ENCODE measurements at places on chromosomes 5 and 9.
A peak's percentile ranks its signal among the peaks of the same experiment; 100 is the strongest.

- DNase-seq = no peak
These were observed 115.3 kb upstream of the CDKN2B start for GRCh38 chr9:22124263-22125011.

DNA sequence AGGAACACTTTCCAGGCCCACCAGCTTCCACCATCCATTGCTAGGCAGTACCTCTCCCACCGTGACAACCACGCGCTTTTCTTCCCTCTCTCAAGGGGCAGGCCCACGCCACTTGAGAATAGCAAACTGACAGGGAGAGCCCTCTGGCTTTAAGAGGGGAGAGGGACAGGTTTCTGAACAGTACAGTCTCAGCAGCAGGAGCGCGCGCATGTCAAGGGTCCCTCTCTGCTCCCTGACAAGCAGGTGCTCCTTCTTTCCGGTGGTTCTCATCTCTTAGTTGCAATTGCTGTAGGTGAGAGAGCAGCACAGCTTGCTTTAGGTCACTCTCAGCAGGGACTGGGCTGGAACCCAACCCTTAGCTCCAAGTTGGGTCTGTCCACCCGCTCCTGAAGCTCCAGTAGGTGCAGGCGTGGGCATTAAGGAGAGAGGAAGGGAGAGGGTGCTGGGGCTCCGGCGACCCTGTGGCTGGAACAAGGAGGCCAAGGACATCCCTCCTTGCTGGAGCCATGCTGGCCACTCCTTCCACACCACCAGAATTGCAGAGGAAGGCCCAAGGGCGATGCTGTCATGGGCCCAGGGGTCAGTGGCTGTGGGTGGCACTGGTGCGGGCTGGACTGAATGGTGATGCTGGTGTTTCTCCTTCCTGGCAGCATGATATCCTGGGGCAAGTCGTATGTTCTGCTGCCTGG, 9.0 kb upstream of the PHF2 start:
- peak; percentile 33 for DNase-seq

DNA sequence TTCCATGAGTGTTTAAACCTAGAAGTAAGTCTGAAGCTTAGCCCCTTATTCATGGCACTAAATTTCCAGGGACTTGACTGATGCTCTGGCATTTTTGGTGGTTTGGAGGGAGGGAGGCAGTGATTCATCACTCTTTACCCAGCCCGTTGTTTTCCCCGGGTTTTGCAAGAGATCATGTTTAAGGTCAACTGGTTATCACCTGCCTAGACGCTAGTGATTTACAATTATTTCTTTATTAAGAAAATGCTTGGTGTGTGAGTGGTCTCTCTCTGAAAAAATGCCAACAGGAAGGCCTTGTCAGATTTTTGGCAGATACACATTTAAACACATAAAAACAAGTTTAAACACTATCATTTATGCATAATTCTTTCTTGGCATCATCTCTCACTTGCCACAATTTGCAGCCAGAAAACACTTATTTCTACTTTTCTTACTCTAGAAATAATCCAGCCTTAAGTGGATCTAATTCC, 737.9 kb upstream of the ZNF608 start:
- DNase-seq = peak; percentile 59

GRCh38 chr5:141040093-141040770, 10.9 kb upstream of the PCDHB1 start:
- DNase-seq = peak; percentile 31

DNA sequence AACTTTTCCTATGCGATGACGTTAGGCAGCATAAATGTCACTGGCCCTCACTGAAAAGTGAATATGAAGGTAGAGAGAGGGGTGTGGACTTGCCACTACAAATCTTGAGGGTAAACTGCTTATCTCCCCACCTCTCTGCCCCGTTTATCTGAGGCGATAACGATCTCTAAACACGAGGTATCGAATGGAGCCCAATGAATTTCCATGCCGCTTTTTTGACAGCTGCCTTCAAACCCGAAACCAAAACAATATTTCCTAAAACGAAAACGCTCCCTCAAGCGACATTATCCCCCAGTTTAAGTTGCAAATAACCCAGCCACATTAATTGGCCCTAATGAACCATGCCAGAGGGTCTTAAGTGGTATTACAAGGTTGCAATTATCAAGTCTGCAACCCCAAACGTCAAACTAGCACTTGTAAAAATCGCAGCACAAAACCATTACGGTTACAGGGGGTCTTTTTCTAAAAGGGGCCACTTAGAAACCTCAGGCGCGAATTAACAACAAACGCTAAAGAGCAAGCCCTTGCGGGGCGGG, 1.4 kb downstream of the NR3C1 start:
- DNase-seq = peak; percentile 49

DNA sequence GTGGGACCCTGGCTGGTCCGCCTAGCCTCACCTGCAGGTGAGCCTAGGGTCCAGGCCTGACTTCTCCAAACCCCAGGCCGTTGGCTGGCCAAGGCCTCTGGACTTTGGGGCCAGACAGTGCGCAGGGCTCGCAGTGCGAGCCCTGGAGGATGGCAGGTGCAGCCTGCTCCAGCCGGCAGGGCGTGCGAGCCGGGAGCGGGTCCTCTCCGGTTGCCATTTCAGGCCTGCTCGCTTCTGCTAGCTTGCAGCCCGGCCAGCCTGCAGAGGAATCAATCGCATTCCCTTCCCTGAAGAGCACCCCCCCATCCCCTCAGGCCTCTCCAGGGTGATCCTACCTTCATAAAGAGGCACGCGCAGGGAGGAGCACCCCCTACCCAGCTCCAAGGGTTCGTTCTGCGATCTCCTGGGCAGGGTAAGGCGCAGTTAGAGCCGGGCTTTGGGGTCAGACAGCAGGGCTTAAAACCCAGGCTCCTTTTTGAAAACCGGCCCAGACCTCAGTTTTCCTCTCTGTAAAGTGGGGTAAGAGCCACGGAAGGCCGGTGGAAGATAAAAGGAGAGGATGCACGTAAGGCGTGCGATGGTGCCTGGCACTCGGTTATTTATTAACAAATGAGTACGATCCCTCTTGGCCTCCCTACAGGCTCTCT, 6.2 kb downstream of the BARHL1 start:
- no peak for DNase-seq

- DNase-seq = no peak
These were observed 63.9 kb downstream of the EPB41L4A start for GRCh38 chr5:112355058-112355685.

- no peak for DNase-seq
These were observed 6.2 kb downstream of the DCANP1 start for GRCh38 chr5:135440916-135441315.

GRCh38 chr9:121871431-121872025, 220.1 kb downstream of the DAB2IP start:
- DNase-seq = peak; percentile 85

DNA sequence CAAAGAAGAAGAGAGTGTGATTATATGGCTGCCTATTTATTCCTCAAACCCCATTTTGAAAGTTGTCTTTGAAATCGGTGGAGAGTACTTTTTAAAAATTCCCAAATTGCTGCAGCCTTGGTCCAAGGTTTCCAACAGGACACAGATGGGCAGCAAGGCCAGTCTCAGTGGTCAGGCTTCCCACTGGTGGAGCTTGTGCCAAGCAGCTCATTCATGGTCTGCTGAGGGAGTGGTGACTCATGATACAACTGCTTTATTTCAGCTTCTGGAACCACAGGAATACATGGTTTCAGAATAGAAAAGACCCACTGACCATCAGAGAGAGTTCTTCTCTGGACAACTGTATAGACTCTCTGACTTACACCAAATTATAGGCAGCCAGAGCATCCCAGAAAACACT, 673.1 kb upstream of the KLF4 start:
- peak; percentile 92 for DNase-seq

GRCh38 chr5:109982966-109983534, 293.3 kb downstream of the MAN2A1 start:
- DNase-seq = peak; percentile 53

DNA sequence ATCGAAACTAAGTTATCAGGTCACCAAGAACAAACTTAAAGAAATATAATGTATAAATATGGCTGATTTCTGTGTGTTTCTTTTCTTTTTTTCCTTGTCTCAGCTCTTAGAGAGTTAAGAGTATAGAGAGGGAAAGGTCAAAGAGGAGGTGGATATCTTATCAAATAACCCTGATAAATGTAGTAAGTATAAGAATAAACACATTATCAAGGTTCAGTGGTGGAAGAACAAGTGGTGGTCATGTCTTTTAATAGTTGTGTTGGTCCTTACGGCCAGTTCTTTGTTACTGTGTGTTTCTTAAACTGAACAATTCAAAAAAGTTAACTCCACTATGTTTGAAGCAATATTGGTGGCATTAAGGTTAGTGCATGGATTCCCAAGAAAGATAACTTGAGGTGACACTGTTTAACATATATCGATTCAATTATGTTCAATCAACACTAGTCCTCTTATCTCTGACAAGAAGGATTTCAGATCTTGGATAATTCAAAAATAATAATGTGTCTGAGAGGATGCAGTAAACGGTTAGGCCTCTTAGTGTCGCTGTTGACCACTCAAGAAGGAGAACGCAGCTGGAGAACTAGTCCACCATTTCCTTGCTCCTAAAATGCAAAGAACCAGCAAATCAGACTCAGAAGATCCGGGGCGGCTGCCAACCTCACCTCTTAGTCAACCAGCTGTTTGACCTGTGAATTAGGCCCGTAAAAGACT, at the start of gene PCDHGA3:
TSS of gene PCDHGA3 (plus strand) at position 588 of the 711 bp plus-strand sequence. CDS start 205 bp downstream, outside the sequence.
- peak; percentile 83 for DNase-seq

DNA sequence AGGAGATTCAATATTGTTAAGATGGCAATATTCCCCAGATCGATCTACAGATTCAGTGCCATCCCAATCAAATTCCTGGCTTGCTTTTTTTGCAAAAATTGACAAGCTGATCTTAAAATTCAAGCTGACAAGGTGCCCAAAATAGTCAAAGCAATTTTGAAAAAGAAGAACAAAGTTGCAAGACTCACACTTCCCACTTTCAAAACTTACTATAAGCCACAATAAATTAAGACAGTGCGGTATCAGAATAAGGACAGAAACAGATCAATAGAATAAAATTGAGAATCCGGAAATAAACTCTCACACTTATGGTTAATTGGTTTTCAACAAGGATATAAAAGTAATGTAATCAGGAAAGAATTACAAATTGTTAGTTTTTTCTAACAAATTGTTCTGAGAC, 97.1 kb downstream of the NRG2 start:
- no peak for DNase-seq

Measured in GM23248 (cell line).